Thyroid gland (tissue), 4 donors: ENCODE measurements at places on chromosomes 3 and 15. TPM values are rescaled to one million over a fixed set of nuclear protein-coding genes. Genes with fewer than 3 reads are reported as not detected.

DNA sequence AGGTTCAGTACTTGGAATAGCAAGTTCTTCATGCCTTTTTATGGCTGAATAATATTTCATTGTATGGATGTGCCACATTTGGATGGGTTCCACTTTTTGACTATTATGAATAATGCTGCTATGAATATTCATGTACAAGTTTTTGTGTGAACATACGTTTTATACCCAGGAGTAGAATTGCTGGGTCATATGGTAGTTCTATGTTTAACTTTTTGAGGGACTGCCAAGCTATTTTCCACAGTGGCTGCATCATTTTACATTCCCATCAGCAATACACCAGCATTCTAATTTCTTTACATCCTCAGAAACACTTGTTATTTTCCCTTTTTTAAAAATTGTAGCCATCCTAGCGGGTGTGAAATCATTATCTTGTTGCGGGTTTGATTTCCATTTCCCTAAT is 76.0 kb upstream of the PRR20G start:
- H3K36me3 ChIP-seq = no peaks in the 10 kb centered on the region
- no peak overlapping the region for H3K4me3 ChIP-seq
- no peak overlapping the region for H3K27ac ChIP-seq
- H3K27me3 ChIP-seq = no peaks in the 10 kb centered on the region
- DNase-seq = no peak

- no peaks in the 10 kb centered on the region for H3K36me3 ChIP-seq
- no peaks in the 10 kb centered on the region for H3K4me1 ChIP-seq
- DNase-seq = no peak
- no peak overlapping the region for H3K4me3 ChIP-seq
- H3K27me3 ChIP-seq = no peaks in the 10 kb centered on the region
- H3K27ac ChIP-seq = no peak overlapping the region
Observed at GRCh38 chr15:100400996-100401395, 59.2 kb upstream of the ADAMTS17 start.

DNA sequence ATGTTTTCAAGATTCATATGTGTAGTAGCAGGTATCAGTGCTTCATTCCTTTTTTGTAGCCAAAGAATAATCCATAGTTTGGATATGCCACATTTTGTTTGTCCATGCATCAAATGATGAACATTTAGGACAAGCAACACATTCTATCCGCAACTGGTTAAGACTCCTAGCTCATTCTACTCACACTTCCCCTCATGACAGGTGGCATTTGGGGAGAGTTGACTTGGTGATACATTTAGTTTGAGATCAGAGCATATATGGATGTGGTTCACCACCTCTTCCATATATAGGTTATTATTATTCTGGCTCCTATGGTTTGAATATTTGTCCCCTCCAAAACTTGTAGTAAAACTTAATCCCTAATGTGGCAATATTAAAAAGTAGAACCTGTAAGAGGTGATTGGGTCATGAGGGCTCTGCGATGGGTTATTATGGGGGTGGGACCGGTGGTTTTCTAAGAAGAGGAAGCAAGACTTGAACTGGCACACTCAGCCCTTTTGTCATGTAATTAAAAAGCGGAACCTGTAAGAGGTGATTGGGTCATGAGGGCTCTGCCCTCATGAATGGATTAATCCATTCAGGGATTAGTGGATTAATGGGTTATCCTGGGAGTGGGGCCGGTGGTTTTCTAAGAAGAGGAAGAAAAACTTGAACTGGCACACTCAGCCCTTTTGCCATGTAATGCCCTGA is 75.3 kb upstream of the HRH1 start:
- no peaks in the 10 kb centered on the region for H3K36me3 ChIP-seq
- no peak for DNase-seq
- no peaks in the 10 kb centered on the region for H3K4me1 ChIP-seq
- H3K27me3 ChIP-seq = no peaks in the 10 kb centered on the region

- no peak for DNase-seq
- no peak overlapping the region for H3K4me3 ChIP-seq
- H3K4me1 ChIP-seq = no peaks in the 10 kb centered on the region
Observed at GRCh38 chr15:32889214-32889613, 171.4 kb downstream of the GREM1 start.

DNA sequence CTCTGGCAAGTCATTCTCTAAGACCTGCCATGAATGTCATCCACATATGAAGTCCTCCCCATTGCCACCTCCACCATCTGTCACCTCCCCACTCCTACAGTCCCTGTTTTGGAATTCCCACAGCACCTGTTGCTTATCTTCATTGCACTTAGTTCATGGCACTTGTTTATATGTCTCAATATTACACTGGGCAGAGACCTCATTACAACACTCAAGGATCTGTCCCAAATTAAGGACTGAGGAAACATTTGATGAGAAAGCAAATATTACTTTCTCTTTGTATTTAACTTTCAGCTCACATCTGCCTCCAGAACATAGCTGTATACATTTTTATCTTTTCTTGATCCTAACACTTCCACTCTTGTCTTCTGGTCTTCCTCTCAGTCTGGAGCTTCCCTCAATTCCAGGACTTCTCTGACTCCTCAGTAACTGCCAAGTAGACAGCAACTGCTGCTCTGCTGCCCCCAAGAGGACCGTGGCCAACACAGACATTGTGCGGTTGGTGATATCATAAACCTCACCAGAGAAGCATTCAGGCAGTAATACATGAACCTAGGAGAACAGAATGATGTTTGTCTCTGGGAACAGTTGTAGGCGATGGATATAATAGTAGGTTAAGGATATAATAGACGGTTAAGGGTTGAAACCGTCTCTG is 45.0 kb upstream of the FGF12 start:
- DNase-seq = peak; percentile 7
- no peaks in the 10 kb centered on the region for H3K36me3 ChIP-seq
- no peak overlapping the region for H3K27ac ChIP-seq
- no peak overlapping the region for H3K4me3 ChIP-seq
- no peaks in the 10 kb centered on the region for H3K4me1 ChIP-seq

DNA sequence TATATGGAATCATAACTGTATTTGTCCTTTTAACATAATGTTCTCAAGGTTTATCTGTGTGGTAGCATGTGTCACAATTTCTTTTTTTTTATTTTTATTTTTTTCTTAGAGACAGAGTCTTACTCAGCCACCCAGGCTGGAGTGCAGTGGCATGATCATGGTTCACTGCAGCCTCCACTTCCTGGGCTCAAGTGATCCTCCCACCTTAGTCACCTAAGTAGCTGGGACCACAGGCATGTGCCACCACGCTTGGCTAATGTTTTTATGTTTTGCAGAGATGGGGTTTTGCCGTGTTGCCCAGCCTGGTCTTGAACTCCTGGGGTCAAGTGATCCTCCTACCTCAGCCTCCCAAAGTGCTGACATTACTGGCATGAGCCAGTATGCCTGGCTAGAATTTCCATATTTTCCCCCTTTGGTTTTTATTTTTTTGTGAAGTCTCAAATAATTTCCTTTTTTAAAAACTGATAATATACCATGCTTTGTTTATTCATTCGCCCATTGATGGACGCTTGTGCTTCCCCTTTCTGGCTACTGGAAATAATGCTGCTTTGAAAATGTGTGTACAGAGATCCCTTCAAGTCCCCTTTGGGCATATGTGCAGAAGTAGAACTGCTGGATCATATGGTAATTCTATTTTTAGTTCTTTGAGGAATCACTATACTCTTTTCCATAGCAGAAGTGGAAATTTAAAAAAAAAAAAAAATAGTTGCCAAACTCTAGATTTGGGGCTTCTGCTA is 28.4 kb downstream of the TMEM40 start:
- H3K27ac ChIP-seq = no peak overlapping the region
- no peak overlapping the region for H3K4me3 ChIP-seq
- H3K36me3 ChIP-seq = no peaks in the 10 kb centered on the region
- DNase-seq = no peak
- peaks cover 3% of the 10 kb centered on the region for H3K4me1 ChIP-seq

GRCh38 chr3:23811919-23812318 is 6.2 kb downstream of the UBE2E1 start:
- H3K27me3 ChIP-seq = no peaks in the 10 kb centered on the region
- peaks cover 27% of the 10 kb centered on the region for H3K4me1 ChIP-seq
- H3K27ac ChIP-seq = no peak overlapping the region

- no peak for DNase-seq
- H3K36me3 ChIP-seq = no peaks in the 10 kb centered on the region
- no peak overlapping the region for H3K27ac ChIP-seq
- no peaks in the 10 kb centered on the region for H3K4me1 ChIP-seq
- H3K4me3 ChIP-seq = no peak overlapping the region
Observed at GRCh38 chr3:99118381-99118780, 216.9 kb upstream of the DCBLD2 start.

- DNase-seq = no peak
- H3K27me3 ChIP-seq = no peaks in the 10 kb centered on the region
- H3K4me1 ChIP-seq = no peaks in the 10 kb centered on the region
- no peaks in the 10 kb centered on the region for H3K36me3 ChIP-seq
Observed at GRCh38 chr3:140756240-140757016, 78.6 kb downstream of the TRIM42 start.

- peak; percentile 70 for DNase-seq
- no peaks in the 10 kb centered on the region for H3K36me3 ChIP-seq
- no peak overlapping the region for H3K4me3 ChIP-seq
- no peaks in the 10 kb centered on the region for H3K27me3 ChIP-seq
- H3K4me1 ChIP-seq = peaks cover 11% of the 10 kb centered on the region
- H3K27ac ChIP-seq = peak overlapping the region; percentile 98
Observed at GRCh38 chr15:59616379-59616778, 4.8 kb downstream of the GCNT3 start.

GRCh38 chr3:184345317-184346144 is 8.1 kb downstream of the FAM131A start:
- DNase-seq = peak; percentile 94
- H3K36me3 ChIP-seq = peaks cover 5% of the 10 kb centered on the region
- peaks cover 12% of the 10 kb centered on the region for H3K4me1 ChIP-seq
- peak overlapping the region; percentile 80 for H3K27ac ChIP-seq
- H3K4me3 ChIP-seq = no peak overlapping the region
- no peaks in the 10 kb centered on the region for H3K27me3 ChIP-seq

DNA sequence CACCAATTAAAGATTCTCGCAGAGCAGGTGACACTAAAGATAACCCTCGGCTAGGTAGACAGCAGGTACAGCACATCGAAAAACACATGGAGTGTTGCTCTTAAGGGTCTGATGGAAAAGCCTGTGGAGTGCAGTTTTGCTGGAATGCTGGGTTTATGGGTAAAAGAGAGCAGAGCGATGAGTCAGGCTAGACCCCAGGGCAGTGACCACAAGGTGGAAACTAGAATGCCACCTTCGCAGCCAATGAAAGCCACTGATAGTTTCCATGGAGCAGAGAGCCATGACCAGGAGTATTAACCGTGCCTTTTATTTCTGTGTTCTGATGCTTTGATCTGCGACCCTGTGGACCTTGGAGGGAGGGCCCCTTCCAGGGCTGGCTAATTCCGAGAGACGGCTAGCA is 149.8 kb downstream of the GABRB3 start:
- no peak overlapping the region for H3K4me3 ChIP-seq
- no peak overlapping the region for H3K27ac ChIP-seq
- no peak for DNase-seq

- peak; percentile 82 for DNase-seq
- H3K27me3 ChIP-seq = no peaks in the 10 kb centered on the region
- H3K4me1 ChIP-seq = peaks cover 52% of the 10 kb centered on the region
- H3K36me3 ChIP-seq = no peaks in the 10 kb centered on the region
- no peak overlapping the region for H3K4me3 ChIP-seq
- H3K27ac ChIP-seq = peak overlapping the region; percentile 49
Observed at GRCh38 chr3:13019243-13020095, 53.8 kb downstream of the IQSEC1 start.

DNA sequence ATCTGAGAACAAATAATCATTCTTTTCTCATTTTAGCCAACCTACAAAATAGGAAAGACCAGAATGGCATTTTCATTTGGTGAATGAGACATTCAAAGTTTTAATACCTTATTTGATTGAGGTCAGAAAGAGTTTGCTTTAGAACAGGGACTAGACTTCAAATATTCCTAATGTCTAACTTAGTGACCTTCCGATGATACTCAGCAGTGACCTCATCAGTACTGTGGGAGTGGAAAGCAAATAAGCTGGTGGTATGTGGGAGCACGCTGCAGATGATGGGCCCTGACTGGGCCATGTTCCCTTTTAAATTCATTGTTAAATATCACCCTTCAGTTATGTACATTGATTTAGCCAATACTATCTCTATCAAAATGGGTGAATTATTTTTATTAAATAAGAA is 223.3 kb downstream of the P3H2 start:
- H3K4me3 ChIP-seq = no peak overlapping the region
- H3K27ac ChIP-seq = no peak overlapping the region
- H3K27me3 ChIP-seq = no peaks in the 10 kb centered on the region
- DNase-seq = no peak
- no peaks in the 10 kb centered on the region for H3K36me3 ChIP-seq

DNA sequence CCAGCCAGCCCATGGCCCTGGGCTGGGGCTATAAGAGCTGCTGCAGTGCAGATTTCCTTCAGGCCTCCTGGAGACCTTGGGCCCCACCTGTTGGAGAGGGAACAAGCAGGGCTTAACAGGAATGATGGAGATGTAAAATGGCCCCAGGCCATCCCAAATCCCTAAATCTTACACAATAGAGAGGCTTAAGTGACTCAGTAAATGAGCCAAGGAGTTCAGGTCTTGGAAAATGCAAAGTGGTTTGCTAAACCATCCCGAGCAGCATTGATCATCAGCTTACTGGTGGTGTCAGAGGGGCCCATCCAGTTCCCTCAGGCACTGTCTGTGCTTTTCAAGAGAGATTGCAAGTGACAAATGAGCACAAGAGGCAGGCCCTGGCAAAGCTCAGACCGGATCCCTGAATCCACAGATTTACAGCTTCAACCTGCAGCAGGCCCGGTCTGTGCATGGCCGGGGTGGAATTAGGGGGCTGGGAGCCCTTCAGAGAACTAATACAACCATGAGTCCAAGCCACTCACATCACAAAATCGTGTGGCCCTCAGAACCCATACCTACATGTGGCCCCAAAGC is 325.4 kb downstream of the UACA start:
- H3K4me3 ChIP-seq = no peak overlapping the region
- H3K27ac ChIP-seq = no peak overlapping the region
- no peak for DNase-seq
- no peaks in the 10 kb centered on the region for H3K27me3 ChIP-seq
- no peaks in the 10 kb centered on the region for H3K36me3 ChIP-seq

DNA sequence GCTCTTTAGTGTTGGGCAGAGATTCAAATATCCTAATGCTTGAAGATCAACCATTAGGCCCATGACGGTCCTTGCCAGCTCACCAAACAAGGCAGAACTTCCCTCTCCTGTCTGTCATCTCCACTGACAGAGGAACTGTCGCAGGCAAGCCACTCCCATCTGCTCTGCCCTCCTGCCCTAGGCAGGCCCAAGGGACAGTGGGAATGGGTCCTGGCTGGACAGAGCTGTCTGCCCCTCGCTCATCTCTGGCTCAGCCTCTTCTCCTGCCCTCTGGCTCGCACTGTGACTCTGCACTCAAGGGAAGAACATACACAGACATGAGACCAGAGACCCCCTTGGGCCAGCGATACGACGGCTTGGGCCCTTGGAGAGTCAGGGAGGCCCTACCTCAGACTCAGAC is 7.6 kb upstream of the MUSTN1 start:
- DNase-seq = no peak
- H3K27ac ChIP-seq = no peak overlapping the region
- H3K4me3 ChIP-seq = no peak overlapping the region
- no peaks in the 10 kb centered on the region for H3K27me3 ChIP-seq

Gene CYP11A1
- total RNA-seq = 1.2 TPM

Gene ARID3B
- total RNA-seq = 7.7 TPM

Gene TMEM45A
- 13.7 TPM for total RNA-seq

Gene BFSP2
- total RNA-seq = not detected

Gene CPN2
- not detected for total RNA-seq

Gene MYRIP
- 1.6 TPM for total RNA-seq

Gene GABRR3
- total RNA-seq = not detected

Gene CFAP20DC
- 0.92 TPM for total RNA-seq

Gene ADAMTSL3
- total RNA-seq = 14.8 TPM

Gene DCLK3
- not detected for total RNA-seq
